ENCODE measurements at places on chromosomes 1 and 21.

DNA sequence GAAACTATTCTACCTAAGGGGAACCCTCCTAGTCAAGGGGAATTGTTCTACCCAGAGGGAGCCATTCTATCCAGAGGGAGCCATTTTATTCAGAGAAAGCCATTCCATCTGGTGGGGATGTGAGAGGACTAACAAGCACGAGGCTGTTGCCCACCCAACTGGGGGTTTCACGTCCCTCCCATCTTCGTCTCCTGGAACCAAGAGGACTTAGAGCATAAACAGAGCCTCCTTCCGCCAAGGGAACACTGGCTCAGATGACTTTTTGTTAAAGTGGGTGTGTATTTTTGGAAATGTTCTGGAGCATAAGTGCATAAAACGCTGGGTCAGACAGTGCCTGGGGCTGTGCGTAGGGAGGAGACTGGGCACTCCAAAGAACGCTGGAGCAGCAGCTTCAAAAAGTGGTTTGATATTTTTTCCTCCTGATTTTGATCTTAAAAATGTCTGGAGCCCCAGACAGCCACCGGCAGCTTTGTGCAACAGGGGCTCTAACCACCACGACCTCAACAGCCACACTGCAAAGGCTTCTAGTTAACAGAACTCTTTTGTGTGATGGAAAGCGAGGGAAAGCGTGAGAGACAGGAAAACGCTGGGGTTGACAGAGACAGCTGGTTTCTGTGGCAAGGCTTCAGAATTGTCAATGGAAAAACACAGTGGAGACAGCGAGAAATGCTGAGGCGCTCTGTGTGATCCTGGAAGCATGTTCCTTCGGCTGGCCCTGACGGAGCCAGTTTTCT lies 363.6 kb upstream of the CAMK1G start:
- no peak for DNase-seq

DNA sequence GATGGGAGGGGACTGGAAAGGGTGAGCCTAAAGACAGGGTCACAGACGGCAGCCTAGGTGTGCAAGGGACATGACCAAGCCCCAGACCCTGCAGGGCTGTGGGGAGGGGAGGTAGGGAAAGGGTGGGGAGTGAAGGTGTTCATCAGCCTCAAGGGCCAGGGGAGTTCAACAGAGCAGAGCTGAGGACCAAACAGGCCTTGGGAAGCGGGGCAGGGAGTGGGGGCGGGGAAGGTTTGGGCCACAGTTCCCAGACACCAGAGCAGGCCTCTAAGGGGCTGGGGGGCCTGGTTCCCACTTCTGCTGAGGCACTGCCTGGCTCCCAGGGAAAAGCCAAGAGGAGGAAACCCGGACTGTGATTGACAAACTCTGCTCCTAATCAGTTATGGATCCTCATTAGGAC lies 456.3 kb downstream of the MATN1 start:
- no peak for DNase-seq

DNA sequence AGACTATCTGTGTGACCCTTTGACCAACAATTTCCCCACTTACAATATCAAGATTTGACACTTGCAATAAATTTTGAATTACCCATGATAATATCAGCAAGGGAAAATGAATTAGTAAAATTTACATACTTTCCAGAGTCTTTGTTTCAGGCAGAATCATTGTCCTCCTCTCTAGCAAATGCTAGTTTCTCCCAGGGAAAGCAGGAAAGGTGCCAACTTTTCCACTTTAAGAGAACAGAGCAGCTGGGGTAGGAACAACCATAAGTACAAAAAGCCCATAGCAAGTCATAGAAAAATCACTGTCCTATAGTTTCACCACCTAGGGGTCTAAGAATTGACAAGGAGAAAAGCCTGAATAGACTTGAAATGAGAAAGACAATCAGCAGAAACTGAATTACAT lies 67.1 kb upstream of the GUCA2B start:
- no peak for DNase-seq

- no peak for DNase-seq
Observed at GRCh38 chr1:212769459-212770167, 22.0 kb downstream of the NSL1 start.

GRCh38 chr1:234706931-234707330 lies 97.0 kb upstream of the IRF2BP2 start:
- no peak for DNase-seq

GRCh38 chr1:25111706-25112105 lies 120.6 kb downstream of the SYF2 start:
- DNase-seq = no peak

DNA sequence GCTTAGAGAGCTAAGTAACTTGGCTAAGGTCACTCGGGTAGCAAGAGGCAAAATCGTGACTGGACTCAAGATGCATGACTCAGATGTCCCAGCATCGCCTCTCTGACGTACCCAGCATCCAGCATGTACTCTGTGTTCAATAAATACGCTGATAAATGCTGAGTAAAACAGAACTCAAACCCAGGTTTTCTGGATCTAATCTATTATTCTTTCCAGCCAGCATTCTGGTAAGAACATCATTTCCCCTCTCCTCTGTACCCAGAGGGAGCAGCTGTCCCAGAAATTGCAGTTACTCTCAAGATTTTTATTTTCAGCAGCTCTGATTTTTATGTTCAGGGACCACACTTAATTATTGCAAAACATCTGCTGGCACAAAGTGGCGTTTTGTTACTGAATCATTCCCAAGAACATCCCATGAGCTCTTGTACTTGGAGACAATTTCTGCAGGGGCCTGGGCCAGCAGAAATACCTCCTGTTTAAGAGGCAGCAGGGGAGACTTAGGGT lies 249.0 kb downstream of the PRDM2 start:
- no peak for DNase-seq

DNA sequence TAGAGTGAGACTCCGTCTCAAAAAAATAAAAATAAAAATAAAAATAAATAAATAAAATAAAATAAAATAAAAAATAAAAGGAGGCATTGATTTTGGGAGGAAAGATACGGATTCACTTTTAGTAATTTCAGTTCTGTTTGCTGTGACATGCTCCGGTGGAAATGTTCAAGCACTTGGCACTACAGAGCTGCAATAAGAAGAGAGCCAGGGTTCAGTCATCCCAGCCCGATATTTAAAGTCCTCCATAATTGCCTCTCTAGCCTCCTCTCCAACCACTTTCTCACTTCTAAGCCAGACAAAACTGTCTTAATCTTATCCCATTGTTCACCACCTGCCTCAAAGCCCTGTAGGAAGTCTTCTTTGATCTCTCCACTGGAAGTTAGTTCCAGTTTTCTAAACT lies 55.0 kb upstream of the MACF1 start:
- DNase-seq = no peak

DNA sequence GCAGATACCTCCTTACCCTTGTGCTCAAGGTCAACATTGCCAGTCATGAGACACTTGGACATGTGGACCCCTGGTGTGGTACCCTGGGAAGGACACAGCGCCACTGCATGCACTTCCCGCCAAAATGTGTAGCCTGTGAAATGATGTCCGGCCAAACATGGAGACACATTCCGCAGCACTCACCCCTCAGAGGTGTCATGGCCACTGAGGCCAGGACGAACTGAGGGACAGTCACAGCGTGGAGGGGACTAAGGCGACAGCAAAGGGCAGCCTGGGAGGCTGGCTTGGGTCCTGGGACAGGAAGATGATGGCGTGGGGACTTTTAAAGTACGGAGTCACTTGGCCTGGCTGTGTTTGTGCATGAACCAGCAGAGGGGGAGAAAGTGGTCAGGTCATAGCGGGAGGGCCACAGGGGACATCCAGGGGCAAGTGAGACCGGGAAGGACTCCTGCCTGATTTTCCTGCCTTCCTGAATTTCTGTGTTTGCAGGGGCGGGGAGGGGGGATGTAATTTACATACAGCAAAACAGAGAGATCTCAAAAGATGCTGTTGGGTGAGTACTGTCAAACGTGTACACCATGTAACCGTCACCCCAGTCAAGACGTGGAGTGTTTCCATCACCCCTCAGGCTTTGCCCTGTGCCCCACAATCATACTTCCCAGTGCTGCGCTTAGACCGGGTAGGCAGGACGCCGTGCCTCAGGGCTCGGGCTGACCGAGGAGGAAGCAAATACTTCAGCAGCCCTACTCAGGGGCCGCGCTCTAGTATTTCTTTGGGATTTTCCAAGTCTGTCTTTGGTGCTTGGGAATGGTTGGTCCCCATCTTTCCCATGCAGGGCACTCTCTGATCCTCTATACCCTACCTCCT lies 45.2 kb downstream of the WDR4 start:
- no peak for DNase-seq

- no peak for DNase-seq
Observed at GRCh38 chr1:84603223-84603622, 29.0 kb upstream of the CTBS start.

GRCh38 chr1:1092894-1093609 lies 18.9 kb upstream of the RNF223 start:
- no peak for DNase-seq

DNA sequence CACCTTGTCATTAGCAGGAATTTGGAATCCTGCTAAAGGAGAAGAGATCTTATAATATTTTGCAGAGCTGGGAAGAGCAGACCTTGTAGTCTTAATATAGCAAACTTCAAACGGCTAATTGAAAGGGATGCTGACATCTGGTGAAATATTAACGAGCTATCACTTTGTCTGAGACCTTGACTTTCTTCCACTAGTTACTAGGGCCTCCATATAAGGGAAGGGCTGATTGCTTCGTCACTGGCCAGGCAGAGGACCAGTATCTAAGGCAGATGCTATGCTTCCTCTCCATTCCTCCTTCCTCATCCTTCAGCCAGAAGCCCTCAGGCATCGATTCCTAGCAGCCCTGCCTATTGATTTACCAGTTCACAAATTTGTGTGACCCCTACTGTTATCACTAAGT lies 6.0 kb upstream of the VTCN1 start:
- no peak for DNase-seq

DNA sequence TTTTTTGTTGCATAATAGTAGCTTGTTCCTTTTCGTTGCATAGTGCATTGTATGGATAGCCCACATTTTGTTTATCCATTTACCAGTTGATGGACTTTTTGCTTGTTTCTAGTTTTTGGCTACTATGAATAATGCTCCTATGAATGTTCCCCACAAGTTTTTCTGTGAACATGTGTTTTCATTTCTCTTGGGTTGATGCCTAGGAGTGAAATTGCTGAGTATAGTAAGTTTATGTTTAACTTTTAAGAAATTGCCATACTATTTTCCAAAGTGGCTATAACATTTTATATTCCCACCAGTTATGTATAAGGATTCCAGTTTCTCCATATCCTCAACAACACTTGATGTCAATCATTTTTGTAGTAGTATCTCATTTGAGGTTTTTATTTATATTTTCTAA lies 84.8 kb upstream of the CACYBP start:
- no peak for DNase-seq

GRCh38 chr1:167447521-167448136 lies 70.7 kb downstream of the CD247 start:
- no peak for DNase-seq

DNA sequence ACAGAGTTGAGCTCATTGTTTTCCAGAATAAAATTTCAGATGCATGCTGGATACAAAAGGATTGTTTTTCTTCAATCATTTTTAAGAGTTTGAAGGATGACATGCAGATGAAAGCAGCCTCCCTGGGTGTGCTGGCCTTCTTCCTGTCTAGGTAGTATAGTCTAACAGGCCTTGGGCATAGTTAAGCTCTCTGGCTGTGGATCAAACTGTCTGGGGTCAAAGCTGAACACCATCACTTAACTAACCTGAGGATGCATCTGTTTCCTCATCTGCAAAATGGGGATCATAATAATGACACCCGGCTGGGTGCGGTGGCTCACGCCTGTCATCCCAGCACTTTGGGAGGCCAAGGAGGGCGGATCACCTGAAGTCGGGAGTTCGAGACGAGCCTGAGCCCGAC lies 6.0 kb upstream of the TIE1 start:
- no peak for DNase-seq

GRCh38 chr1:184867866-184868689 lies 106.2 kb downstream of the NIBAN1 start:
- no peak for DNase-seq

Data from fibroblast of skin of left biceps (primary cell).